Fibroblast of lung (primary cell): ENCODE measurements at places on chromosomes 16 and 17. TPM values are rescaled to one million over a fixed set of nuclear protein-coding genes. Genes with fewer than 3 reads are reported as not detected.

FBXL16 gene
- not detected in 2 replicates for total RNA-seq

KRTAP4-3 gene
- not detected in 2 replicates for total RNA-seq

SBK1 gene
- under 0.01 TPM in 2 replicates for total RNA-seq

GLIS2 gene
- 2.6 and 4.0 TPM in 2 replicates for total RNA-seq

CLDN6 gene
- 0.26 TPM in 1 of 2 replicates, not detected in the other for total RNA-seq

KRTAP4-4 gene
- total RNA-seq = not detected in 2 replicates

TBC1D28 gene
- not detected in 2 replicates for total RNA-seq

EVI2B gene
- 0.26 and 0.33 TPM in 2 replicates for total RNA-seq
